ENCODE measurements at places on chromosomes 11 and 22.
A peak's percentile ranks its signal among the peaks of the same experiment; 100 is the strongest.

DNA sequence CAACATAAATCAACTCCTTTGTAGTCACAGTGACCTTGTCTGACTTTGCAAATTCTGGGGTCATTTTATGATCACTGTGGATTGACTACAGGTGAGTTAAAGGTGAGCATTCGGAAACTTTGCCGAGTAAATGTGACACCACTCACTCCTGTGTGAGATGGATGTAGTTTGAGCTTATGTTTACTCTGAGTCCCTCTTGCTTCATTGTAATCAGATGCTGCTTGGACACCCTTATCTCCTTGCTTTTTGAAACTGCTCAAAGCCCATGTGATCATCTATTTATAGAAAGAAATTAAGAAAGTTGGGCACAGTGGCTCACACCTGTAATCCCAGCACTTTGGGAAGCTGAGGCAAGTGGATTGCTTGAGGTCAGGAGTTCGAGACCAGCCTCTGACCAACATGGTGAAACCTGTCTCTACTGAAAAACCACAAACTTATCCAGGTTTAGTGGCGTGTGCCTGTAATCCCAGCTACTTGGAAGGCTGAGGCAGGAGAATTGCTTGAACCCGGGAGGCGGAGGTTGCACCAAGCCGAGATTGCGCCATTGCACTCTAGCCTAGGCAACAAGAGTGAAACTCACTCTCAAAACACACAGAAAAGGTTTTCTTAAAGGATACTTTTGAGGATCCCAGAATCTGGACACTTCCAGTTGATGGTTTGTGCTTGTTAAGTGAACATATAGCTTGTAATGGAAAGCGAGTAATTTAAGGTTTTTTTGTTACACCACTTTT, 7.2 kb downstream of the FAM118A start:
- no peak for DNase-seq

DNA sequence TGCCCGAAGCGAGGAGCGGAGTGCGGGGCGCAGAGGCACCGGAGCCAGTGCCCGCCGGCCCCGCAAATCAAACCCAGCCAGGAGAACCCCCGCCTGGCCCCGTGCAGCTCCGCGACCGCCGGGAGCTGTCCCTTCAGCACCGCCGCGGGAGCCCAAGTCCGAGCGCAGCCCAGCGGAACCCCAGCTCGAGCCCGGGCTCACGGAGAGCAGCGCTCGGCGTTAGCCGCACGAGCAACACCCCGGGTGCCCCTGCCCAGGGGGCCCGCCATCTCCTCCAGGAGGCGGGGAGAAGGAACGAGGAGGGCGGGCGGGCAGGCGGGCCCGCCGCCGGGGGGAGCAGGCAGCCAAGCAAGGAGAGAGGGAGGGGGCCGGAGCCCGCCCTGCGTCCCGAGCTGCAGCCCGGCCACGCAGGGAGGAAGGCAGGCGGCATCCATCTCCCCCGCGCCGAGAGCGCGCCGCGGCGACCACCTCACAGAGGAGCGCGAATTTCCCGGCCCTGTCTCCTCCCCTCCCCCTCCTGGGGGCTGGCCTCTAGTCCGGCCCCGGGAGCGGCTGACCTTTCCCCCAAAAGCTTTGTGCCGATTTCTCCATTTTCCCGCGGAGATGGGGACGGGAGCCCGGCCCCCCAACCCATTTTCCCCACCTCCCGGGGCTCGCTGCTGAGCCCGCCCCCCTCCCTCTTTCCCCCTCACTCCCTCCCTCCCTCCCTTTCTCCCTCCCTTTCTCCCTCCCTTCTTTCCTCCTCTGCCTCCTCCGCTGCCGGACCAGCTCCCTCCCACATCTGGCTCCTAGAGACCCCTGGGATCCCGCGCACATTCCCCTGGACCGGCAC, 621 bp downstream of the KCNC1 start:
- no peak for DNase-seq

GRCh38 chr11:117186431-117186761, 7.9 kb downstream of the SIDT2 start:
- DNase-seq = no peak

GRCh38 chr11:47176328-47177228, at the start of gene ARFGAP2:
ARFGAP2 (minus strand) TSS chr11:47176879; CDS start chr11:47176853, 26 bp downstream.
- DNase-seq = peak; percentile 85

GRCh38 chr22:44673406-44673805, 28.6 kb upstream of the PRR5 start:
- no peak for DNase-seq

DNA sequence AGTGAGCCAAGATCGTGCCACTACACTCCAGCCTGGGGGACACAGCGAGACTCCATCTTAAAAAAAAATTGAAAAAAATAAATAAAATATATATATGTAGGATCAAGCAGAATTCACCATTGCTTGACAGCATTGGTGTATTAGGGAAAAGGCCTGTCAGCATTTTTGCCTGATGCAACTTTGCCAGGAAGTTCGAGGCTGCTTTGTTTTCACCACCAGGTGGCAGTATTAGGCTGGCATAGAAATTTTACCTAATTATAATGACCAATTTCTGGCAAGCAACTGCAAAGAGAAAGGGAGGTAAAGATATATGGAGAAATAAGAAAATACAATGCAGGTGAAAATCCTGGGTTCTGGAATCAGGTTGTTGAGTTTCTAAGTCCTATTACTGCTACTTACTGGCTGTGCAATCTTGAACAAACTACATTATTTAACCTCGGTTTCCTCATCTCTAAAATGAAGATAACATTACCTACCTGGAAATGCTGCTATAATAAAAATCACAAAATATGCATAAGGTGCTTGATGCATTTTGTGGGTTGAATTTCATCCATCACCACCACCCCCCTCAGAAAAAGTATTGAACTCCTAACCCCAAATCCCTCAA, 24.7 kb downstream of the LAYN start:
- peak; percentile 21 for DNase-seq

GRCh38 chr11:24661331-24661730, 164.5 kb downstream of the LUZP2 start:
- no peak for DNase-seq

DNA sequence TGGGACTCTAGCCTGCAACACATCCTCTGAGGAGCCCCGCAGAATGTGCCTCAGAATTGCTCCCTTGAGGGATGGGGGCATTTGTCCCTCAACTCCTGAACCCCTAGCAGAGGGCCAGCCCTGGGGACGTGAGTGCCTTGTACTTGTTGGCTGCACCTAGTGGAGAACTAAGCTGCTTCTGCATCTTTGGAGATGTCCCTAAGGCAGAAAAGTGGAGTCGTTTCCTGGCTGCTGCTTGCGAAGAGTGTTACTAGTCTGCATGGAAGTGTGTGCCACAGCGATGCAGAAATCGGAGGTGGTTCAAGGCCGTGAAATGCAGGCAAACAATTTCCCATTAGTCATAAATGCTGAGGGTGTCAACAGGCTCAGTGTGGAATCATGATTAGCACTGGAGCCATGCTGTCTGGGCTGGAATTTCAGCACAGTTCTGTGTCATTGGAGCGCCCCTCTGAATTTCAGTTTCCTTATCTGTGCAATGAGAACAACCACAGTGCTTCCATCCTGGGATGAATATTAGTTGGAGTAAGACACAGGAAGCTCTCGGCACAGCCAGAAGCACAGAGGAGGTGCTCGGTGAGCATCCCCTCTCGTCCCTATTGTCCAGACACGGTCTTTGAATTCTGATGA, 56.5 kb downstream of the MIAT start:
- no peak for DNase-seq

DNA sequence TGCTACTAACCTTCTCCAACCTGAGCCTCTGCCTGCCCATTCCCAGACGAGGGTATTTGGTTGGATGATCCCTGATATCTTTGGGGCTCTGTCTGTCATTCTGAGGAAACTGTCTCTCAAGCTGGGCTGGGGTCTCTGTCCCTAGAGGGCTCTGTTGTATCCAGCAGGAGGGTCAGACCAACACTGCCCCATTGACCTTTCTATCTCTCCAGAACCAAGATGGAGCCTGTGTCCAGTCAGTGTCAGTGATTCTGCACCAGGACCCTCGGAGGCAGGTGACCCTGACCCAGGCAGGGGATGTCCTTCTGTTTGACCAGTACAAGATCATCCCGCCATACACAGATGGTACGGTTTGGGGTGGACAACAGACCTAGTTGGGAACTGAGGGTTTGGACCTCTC, 21.9 kb downstream of the OTOG start:
- DNase-seq = no peak

DNA sequence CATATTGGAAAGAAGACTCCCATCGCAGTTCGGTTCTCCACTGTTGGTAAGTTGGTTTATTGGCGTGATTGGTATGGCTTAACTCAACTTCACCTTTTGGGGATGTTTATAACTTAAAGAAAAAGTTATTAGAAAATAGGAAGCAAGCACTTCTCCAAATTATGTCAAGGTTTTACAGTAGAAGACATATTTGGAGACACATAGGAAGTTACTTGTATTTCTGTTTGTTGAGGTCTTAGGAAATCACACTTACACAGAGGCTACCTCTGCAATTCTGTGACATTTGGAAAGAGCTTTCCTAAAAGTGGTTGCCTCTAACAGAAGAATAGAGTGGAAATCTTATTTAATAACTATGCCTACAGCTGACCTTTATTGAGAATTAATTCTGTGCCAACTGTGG, 12.3 kb downstream of the CAT start:
- DNase-seq = no peak
